Activated T-helper 9 cell treated with anti-CD3 and anti-CD28 coated beads, Interleukin-2, amount 50 U/mL, for 16 hours (primary cell): ENCODE measurements at places on chromosomes 2 and 18.

DNA sequence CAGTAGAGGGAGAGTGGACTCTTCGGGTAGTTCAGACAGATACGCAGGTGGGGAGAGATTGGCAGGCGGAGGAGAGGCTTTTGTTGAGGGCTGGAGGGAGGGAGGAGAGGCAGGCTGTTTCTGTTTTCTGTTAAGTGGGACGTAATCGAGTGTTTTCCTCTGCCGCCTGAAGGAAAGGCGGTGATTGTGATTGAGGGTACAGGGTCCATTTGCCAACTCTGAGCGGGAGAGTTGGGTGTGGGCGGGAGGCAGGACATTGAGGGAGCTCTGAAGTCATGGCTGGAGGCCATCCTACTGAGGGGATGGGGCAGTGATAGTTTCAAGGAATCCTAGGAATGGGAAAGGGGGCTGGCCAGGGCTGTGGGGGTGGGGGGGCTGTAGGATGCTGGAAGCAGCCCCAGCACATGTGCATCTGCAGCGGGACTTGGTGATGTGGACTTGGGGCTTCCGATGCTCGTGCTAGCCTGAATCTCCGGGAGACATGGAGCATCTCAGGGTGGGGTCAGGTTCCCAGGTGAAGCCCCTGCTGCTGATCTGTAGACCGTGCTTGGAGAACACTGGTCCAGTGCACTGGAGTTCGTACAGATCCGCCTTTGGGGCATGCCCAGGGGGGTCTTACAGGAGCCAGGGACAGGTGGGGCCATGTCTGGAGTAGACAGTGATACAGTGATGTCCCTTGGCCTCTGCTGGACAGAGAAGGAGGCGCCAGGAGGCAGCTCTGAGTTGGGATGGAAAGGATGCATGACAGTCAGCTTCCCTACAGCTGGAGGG is 167.5 kb downstream of the AGAP1 start:
- DNase-seq, result no peak

DNA sequence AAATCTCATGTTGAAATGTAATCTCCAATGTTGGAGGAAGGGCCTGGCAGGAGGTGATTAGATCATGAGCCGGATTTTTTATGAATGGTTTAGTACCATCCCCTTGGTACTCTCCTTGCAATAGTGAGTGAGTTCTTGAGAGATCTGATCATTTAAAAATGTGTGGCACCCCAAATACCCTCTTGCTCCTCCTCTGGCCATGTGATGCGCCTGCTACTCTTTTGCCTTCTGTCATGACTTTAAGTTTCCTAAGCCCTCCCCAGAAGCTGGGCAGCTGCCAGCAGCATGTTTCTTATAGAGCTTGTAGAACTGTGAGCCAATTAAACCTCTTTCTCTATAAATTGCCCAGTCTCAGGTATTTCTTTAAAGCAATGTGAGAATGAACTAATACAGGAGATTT is 72.6 kb upstream of the FIGN start:
- no peak for DNase-seq

DNA sequence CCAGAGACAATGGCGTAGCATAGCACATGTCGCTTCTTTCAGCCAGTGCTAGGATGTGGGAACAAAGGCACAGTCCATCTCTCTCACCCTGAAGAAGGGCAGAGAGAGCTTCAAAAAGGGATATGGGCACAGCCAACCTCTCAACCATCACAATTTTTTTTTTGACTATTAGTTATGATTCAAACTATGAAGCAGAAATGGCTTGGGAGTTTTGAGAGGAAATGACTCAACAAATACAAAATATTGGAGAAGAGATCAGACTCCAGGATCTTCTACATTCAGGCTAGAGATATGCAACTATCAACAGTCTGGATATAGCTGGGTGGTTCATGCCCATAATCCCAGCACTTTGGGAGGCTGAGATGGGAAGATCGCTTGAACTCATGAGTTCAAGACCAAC is 109.1 kb downstream of the MCFD2 start:
- no peak for DNase-seq

- DNase-seq, result no peak
Observed at GRCh38 chr2:15271941-15272542, 289.1 kb downstream of the NBAS start.

DNA sequence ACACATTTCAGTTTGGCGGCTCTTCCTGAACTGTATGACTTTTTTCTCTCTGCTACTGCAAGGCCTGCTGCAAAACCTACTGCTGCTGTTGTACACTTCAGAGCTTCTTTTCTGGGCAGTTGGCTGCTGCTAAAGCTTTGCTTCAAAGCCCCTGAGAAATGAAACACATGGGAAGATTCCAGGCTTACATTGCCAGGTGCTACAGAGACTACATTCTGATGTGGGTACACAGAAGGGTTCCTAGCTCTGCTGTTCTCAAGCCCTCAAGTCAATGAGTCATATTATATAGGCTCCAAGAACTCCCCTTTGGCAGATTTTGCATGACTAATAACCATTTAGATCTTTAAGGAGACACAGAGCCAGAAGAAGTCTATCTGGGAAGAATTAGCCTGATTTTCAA is 12.9 kb upstream of the PGAP1 start:
- DNase-seq, result no peak

DNA sequence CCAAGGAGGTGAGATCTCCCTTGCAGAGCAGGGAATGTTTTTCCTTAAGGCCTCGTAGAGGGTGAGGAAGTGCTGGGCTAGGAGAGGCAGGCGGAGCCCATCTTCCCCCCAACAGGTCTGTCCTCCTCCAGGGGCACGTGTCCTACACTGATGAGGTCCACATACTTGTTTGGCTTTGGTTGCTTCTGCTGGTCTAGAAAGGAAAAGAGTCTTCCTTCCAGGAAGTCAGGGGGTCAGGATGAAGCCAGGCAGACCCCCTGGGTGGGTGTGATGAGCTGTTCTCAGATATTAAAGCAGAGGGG is 6.0 kb downstream of the SH3BP4 start:
- DNase-seq, result no peak

DNA sequence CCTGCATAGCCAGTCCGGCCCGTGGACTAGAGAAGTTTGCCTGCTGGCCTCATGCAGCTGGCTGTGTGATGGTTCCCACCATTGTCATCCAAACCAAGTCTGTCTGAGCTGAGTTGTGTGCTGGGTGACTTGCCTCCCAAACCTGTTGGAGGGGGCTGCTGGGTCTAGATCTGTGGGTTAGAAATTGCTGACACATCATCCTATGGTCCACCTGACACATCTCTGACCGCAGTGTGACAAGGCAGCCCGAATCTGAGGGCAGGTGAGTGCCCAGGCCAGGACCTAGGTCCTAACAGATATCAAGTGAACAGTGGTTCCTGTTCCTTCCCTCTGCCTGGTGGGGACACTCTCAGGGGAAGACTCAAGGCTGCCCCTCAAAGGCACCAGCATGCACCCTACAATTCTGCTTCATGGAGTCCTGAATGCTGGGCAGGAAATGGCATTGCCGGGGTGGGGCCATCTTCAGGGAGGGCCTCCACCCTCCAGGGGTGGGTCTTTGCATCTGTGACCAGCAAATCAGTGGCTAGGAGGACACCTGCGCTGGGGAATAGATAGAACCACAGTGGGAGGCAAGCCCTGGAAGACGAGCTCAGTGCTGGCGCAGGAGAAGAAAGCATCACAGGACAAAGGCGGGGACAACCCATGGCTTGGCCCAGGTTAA is 117.9 kb upstream of the ID2 start:
- no peak for DNase-seq

DNA sequence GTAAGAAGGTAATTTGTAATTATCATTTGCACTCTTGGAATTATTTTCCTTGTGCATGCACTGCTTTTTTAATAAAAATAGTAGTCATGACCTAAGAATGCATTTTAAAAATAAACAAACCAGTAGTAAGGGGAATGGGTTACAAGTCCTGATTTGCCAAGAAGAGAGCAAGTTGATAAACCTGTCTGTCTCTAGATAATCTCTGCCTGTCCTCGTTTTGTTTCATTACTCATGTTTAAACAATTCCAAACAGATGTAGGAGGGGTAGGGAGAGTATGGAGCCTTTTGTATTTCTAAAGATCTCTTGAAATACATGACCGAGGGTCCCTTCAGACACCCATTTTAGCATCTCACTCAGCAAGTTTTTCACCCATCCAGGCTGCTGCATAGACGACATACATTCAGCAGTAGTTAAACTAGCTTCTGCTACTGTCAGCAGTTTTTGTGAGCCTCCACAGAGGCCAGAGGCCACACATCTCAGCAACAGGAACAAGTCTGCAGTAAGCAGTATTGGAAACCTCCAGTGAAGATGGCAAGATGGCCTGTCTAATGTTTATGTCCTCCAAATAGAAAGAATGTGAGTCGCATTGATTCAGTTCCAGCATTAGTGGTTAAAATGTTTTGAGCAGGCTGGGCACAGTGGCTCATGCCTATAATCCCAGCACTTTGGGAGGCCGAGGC is 2.3 kb upstream of the EXOC6B start:
- no peak for DNase-seq

DNA sequence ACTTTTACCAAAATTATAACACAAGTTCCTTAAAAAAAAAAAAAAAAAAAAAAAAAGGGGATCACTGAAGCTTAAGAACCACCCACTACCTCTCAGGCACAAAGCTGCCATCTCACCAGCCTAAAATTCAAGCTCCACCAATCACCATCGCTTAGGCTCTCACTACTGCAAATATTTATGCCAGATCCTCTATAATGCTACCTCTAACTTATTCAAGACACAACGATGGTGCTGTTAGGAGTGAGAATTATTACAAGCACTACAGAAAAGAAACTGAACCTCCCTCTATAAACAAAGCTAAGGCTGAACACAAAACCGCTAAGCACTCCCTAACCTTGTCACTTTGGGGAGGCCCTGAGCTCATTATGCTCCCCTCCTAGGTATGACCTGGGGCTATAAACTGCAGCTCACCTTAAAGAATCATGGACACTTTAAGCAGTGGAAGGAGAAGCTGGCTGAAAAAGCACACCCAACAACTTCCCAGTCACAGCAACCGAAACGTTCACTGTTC is 3.6 kb downstream of the FZD5 start:
- DNase-seq, result no peak

DNA sequence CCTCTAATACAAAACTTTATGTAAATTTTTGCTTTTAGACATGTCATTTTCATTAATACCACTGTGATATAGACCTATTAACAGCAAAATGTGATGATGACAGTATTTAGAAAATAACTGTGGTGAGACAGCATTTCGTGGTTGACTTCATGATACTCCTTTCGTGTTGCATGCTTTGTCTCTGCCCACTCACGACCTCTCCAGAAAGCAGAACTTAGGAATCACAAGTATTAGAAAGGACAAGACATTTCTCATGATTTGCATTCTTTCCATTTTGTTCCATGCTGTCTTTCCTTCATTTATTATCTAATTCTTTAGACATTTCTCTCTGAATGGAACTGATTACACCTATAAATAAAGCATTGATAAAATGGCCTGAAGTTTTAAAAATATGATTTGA is 85.2 kb upstream of the POU3F3 start:
- DNase-seq, result no peak

- no peak for DNase-seq
Observed at GRCh38 chr2:26412091-26412673, 10.5 kb downstream of the DRC1 start.

GRCh38 chr18:37299471-37300304 is 265.9 kb downstream of the CELF4 start:
- DNase-seq, result no peak

GRCh38 chr2:187438455-187438854 is 9.6 kb downstream of the CALCRL start:
- no peak for DNase-seq

- DNase-seq, result no peak
Observed at GRCh38 chr2:127623388-127624319, 22.3 kb upstream of the GPR17 start.

DNA sequence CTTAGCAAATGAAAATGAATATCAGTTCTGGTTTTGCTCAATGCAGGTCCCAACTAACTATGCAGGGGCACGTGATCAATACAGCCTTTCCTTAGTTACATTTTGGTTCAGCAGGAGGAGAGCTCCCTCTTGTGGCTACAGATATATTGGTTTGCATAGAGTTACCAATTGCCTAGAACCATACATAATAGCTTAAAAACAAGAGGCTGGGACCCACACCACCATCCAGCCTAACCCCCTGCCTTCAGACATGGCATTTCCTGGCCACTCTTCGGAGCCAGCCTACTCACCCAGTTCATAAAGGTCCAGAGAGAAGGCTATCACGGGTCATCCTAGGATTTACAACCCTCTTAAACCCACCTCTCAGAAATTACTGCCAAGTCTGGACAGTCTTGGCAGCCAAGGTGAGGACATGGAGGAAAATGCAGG is 10.5 kb downstream of the CCDC93 start:
- DNase-seq, result no peak

GRCh38 chr2:105409717-105410116 is 10.9 kb upstream of the FHL2 start:
- no peak for DNase-seq

DNA sequence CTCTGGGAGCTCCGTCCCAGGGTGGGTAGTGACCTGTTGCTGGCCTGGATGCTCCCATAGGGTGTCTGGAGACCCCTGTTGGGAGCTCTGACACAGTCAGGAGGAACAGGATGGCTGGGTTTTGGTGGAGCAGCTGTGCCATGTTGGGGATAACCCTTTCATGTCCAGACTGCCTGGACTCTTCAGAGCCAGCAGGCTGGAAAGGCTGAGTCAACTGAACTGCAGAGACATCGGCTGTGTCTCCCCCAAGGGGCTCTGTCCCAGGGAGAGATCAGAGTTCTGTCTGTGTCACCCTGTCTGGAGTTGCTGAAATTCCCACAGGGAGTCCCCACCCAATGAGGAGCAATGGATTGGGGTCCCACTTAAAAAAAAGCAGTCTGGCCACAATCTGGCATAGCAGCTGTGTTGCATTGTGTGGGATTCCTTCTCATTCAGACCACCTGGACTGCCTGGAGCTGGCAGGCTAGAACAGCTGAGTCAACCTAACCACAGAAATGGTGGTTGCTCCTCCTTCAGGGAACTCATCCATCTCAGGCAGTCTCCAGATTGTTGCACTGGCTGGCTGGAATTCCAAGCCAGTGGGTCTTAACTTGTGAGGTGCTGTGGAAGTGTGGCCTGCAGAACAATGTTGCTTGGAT is 37.2 kb downstream of the AGPS start:
- no peak for DNase-seq

- DNase-seq, result no peak
Observed at GRCh38 chr2:234991290-234991689, 39.5 kb downstream of the SH3BP4 start.

DNA sequence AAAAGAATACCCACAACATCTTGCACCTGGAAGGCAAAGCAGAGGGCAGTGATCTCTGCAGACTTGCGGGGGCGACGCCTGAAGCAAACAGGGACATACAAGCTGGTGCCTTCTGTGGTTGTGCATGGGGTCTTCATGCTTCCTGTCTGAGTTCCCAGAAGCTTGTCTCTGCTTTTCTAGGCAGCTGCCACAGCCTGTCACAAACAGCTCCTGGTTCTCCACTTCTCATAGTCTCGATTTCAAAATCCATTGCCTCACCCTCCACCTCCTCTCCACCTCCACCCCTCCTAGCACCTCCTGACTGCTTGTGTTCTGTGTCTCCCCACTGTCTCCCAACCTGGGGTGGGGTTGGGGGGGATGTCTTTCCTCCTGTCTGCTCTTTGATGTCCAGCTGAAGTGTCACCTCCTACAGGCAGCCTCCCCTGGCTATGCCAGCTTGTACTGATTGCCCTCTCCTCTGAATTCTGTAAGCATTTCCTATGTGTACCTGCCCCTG is 1.7 kb upstream of the PROC start:
- DNase-seq, result no peak

- no peak for DNase-seq
Observed at GRCh38 chr2:188976545-188977268, 2.5 kb downstream of the COL3A1 start.

GRCh38 chr2:100110614-100111000 is 31.8 kb downstream of the AFF3 start:
- DNase-seq, result no peak

GRCh38 chr18:40849886-40850285 is 1105.1 kb upstream of the PIK3C3 start:
- no peak for DNase-seq
